ENCODE measurements at places on chromosomes 6 and 20.

- no peak overlapping the region for H3K4me3 ChIP-seq
- peaks cover 19% of the 10 kb centered on the region for H3K4me1 ChIP-seq
- no peak for DNase-seq
- no peaks in the 10 kb centered on the region for H3K27me3 ChIP-seq
- H3K36me3 ChIP-seq, result peaks cover 9% of the 10 kb centered on the region
- no peak overlapping the region for H3K27ac ChIP-seq
These were observed 2.1 kb upstream of the LIME1 start for GRCh38 chr20:63734111-63734945.

- H3K4me1 ChIP-seq, result peaks cover 4% of the 10 kb centered on the region
- DNase-seq, result no peak
- no peak overlapping the region for H3K4me3 ChIP-seq
- peaks cover 6% of the 10 kb centered on the region for H3K36me3 ChIP-seq
These were observed 105.9 kb downstream of the LY86 start for GRCh38 chr6:6694368-6694780.

DNA sequence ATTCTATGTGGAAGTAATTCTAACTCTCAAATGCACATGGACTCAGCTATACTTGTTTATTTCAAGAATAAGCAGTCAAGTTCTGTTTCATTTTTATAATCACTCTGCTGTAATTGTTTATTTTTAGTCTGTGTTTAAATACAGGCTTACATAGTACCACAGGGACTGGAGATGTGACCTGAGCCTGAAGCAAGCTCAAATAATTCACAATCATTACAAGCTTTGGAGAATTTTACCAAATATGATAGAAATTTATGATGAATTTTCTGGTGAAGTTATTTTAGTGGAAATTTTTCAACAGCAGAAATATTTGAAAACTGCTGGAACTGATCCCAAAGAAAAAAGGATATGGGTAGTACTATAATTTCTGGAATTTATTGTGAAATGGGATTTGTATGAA is 41.6 kb upstream of the DSE start:
- no peak for DNase-seq
- no peak overlapping the region for H3K4me3 ChIP-seq
- peaks cover 3% of the 10 kb centered on the region for H3K36me3 ChIP-seq
- H3K27ac ChIP-seq, result no peak overlapping the region
- H3K27me3 ChIP-seq, result no peaks in the 10 kb centered on the region
- H3K4me1 ChIP-seq, result no peaks in the 10 kb centered on the region

DNA sequence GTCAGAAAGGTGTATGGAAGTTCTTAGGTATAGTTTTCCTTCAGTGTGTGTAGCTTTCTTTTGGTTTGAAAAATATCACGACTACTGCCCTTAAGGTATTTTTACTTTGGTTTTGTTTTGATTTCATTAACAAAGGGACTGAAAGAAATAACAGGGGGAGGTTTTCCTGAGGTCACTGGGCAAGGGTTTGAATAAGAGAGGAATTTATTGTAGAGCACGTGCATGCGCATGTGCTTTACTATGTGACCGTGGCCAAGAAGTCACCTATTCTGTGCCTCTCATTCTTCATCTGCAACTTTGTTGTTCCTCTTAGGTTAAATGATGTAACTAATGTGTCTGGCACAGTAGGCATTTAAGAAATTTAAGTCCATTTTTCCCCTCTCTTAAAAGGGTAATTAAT is 4.1 kb upstream of the MAN1A1 start:
- H3K36me3 ChIP-seq, result no peaks in the 10 kb centered on the region
- H3K4me3 ChIP-seq, result no peak overlapping the region
- no peak overlapping the region for H3K27ac ChIP-seq

GRCh38 chr6:162443101-162443500 is 284.5 kb downstream of the PRKN start:
- no peak overlapping the region for H3K27ac ChIP-seq
- no peak overlapping the region for H3K4me3 ChIP-seq
- no peak for DNase-seq
- H3K4me1 ChIP-seq, result no peaks in the 10 kb centered on the region
- H3K27me3 ChIP-seq, result no peaks in the 10 kb centered on the region

DNA sequence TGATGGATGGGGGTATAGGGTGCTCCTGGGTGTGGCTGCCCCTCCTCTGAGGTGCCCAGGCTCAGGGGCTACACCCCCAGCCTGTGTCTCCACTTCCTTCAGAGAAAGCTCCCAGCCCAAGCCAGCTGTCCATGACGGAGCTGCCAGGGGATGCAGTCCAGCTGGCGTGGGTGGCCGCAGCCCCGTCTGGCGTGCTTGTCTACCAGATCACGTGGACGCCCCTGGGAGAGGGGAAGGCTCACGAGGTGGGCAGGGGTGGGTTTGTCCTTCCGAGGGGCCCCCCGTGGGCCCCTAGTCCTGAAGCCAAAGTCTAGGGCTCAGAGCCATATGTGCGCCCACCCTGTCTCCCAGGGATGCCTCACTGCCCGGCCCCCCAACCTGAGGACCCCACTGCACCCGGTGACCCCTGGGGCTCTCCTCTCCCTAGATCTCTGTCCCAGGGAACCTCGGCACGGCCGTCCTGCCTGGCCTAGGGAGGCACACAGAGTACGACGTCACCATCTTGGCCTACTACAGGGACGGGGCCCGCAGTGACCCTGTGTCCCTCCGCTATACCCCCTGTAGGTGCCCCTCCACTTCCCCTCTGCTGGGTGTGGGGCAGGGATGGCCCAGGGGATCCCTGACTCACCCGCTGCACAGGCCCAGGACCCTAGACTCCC is 19.8 kb downstream of the COL20A1 start:
- no peaks in the 10 kb centered on the region for H3K4me1 ChIP-seq
- no peaks in the 10 kb centered on the region for H3K36me3 ChIP-seq
- H3K4me3 ChIP-seq, result no peak overlapping the region
- H3K27me3 ChIP-seq, result peaks cover 8% of the 10 kb centered on the region
- no peak for DNase-seq

- peaks cover 4% of the 10 kb centered on the region for H3K4me1 ChIP-seq
- no peak overlapping the region for H3K27ac ChIP-seq
- DNase-seq, result no peak
- H3K4me3 ChIP-seq, result no peak overlapping the region
- H3K27me3 ChIP-seq, result peaks cover 34% of the 10 kb centered on the region
These were observed 8.3 kb downstream of the POM121L2 start for GRCh38 chr6:27303613-27304272.

DNA sequence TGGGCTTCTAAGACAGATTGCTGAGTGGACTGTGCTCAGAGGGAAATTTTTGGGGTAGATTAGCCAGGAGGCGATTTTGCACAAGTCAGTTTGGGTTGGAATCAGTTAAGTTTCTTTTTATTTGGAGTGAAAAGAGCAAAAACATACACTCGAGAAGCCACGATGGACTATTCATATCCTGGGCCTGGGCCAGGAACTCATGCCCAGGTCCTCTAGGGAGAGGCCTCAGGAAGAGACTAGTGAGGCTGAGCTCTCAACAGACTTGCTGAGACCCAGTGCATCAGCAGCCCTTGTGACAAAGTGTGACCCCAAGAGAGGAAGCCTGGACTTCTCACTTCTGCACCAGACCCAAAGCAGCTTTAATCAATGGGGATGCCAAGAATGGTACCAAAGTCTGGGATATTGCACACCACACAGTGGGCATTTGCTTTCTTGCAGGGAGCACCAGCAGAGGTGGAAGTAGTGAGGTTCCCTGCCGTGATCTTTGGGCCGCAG is 61.6 kb upstream of the MAFB start:
- DNase-seq, result no peak
- peaks cover 18% of the 10 kb centered on the region for H3K27me3 ChIP-seq
- H3K36me3 ChIP-seq, result no peaks in the 10 kb centered on the region
- H3K4me1 ChIP-seq, result no peaks in the 10 kb centered on the region
- H3K4me3 ChIP-seq, result no peak overlapping the region

GRCh38 chr6:158642097-158642601 is 2.4 kb downstream of the DYNLT1 start:
- no peak overlapping the region for H3K4me3 ChIP-seq
- no peak overlapping the region for H3K27ac ChIP-seq

- peaks cover 9% of the 10 kb centered on the region for H3K36me3 ChIP-seq
- H3K27me3 ChIP-seq, result no peaks in the 10 kb centered on the region
- peaks cover 10% of the 10 kb centered on the region for H3K4me1 ChIP-seq
- peak within 1 kb of the TSS; percentile 86 for H3K4me3 ChIP-seq
- H3K27ac ChIP-seq, result peak within 1 kb of the TSS; percentile 13
These were observed at the start of gene LIME1 for GRCh38 chr20:63735859-63736718. Gene LIME1, plus strand, starts transcription at chr20:63736664. Its CDS starts 886 bp downstream, at chr20:63737550.

GRCh38 chr6:41051873-41052272 is 1.1 kb upstream of the APOBEC2 start:
- H3K27ac ChIP-seq, result peak overlapping the region; percentile 54
- no peaks in the 10 kb centered on the region for H3K27me3 ChIP-seq
- no peak for DNase-seq
- peaks cover 16% of the 10 kb centered on the region for H3K4me1 ChIP-seq
- H3K36me3 ChIP-seq, result peaks cover 16% of the 10 kb centered on the region

- H3K27ac ChIP-seq, result no peak overlapping the region
- DNase-seq, result no peak
- no peaks in the 10 kb centered on the region for H3K4me1 ChIP-seq
- H3K4me3 ChIP-seq, result no peak overlapping the region
These were observed 219.8 kb upstream of the AGPAT4 start for GRCh38 chr6:161493576-161494118.

- H3K36me3 ChIP-seq, result no peaks in the 10 kb centered on the region
- DNase-seq, result no peak
- no peaks in the 10 kb centered on the region for H3K4me1 ChIP-seq
- no peak overlapping the region for H3K4me3 ChIP-seq
These were observed 24.1 kb upstream of the CD2AP start for GRCh38 chr6:47453372-47453936.

GRCh38 chr6:170045563-170045960 is 245.3 kb downstream of the DLL1 start:
- H3K4me1 ChIP-seq, result no peaks in the 10 kb centered on the region
- H3K36me3 ChIP-seq, result no peaks in the 10 kb centered on the region
- no peak for DNase-seq

- H3K27me3 ChIP-seq, result peaks cover 38% of the 10 kb centered on the region
- peak overlapping the region; percentile 75 for H3K4me3 ChIP-seq
- no peaks in the 10 kb centered on the region for H3K36me3 ChIP-seq
- peak overlapping the region; percentile 96 for H3K27ac ChIP-seq
These were observed 3.1 kb upstream of the ULBP2 start for GRCh38 chr6:149938571-149939355.

DNA sequence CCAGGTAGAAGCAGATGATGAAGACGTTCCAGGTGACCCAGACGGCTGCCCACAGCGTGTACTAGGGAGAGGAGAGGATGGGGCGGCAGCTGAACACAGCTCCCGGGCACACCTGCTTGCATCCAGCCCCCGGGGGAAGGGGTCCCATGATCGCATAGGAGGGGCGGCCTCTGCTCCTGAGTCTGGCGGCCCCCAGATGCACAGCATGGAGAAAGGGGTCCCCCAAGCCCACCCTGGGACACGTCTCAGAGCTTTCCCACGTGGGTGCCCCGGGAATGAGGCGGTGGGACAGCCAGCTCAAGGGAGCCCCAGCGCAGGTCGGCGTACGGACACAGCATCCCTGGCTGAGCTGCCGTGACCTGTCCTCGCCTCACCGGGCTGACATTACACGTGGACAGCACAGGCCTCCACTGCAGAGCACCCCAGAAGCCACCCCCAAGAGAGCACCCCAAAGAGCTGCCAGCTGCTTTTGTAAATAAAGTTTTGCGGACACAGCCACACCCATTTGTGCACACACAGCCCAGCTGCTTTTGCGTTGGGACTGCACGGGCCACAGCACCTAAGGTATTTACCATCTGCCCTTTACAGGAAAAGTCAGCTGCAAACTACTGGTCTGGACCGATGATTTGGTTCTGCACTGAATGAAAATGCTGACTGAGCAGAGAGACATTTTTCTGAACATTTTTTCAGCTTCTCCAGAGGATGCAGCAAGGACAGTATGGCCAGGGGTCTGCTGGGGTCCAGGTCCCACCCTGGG is 5.2 kb downstream of the NKAIN4 start:
- H3K27me3 ChIP-seq, result peaks cover 23% of the 10 kb centered on the region
- H3K36me3 ChIP-seq, result no peaks in the 10 kb centered on the region
- no peak overlapping the region for H3K4me3 ChIP-seq
- no peak overlapping the region for H3K27ac ChIP-seq

GRCh38 chr20:45752746-45753145 is 30.6 kb downstream of the SPINT4 start:
- no peak overlapping the region for H3K4me3 ChIP-seq
- H3K27ac ChIP-seq, result no peak overlapping the region
- no peak for DNase-seq
- no peaks in the 10 kb centered on the region for H3K36me3 ChIP-seq
- H3K4me1 ChIP-seq, result no peaks in the 10 kb centered on the region
- peaks cover 6% of the 10 kb centered on the region for H3K27me3 ChIP-seq

DNA sequence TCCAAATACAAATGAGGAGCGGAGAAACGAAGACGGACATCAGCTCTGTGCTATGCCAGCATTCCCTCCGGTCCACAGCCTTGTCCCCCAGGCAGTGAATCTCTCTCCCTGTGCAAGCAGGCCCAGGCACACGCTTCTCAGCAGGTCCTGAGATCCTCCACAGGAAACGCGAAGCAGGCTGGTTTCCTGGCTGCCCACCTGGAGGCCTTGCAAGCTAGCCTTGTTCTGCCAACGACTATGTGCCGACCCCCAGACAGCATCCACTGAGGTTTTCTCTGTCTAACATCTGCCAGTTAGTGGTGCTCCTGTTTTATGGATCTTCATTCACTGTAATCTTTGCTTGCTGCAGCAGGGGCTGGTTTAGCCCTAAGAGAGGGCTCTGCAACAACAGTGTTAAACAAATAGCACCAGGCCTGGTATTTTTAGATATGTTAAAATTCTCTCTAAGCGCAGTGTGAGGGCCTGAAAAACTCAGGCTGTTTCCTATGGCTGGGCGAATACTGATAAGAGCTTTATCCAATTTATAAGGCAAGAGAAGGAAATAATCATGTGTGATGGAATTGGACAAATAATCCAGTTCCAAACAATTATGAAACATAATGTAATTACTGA is 386.0 kb upstream of the ARID1B start:
- peaks cover 23% of the 10 kb centered on the region for H3K4me1 ChIP-seq
- H3K36me3 ChIP-seq, result peaks cover 3% of the 10 kb centered on the region
- H3K27ac ChIP-seq, result no peak overlapping the region
- no peak for DNase-seq

DNA sequence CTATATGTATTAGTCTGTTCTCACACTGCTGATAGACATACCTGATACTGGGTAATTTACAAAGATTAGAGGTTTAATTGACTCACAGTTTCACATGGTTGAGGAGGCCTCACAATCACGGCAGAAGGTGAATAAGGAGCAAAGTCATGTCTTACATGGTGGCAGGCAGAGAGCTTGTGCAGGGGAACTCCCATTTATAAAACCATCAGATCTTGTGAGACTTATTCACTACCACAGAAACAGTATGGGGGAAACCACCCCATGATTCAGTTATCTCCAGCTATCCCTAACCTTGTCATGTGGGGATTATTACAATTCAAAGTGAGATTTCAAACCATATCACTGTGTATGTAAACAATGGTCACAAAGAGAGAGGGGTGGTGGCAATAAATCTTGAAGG is 6.6 kb downstream of the CST8 start:
- no peaks in the 10 kb centered on the region for H3K36me3 ChIP-seq
- H3K4me3 ChIP-seq, result no peak overlapping the region
- no peak for DNase-seq
- H3K4me1 ChIP-seq, result no peaks in the 10 kb centered on the region
- H3K27me3 ChIP-seq, result peaks cover 5% of the 10 kb centered on the region

Measured in memory B cell (primary cell).